ENCODE measurements at places on chromosomes 6 and 20.

DNA sequence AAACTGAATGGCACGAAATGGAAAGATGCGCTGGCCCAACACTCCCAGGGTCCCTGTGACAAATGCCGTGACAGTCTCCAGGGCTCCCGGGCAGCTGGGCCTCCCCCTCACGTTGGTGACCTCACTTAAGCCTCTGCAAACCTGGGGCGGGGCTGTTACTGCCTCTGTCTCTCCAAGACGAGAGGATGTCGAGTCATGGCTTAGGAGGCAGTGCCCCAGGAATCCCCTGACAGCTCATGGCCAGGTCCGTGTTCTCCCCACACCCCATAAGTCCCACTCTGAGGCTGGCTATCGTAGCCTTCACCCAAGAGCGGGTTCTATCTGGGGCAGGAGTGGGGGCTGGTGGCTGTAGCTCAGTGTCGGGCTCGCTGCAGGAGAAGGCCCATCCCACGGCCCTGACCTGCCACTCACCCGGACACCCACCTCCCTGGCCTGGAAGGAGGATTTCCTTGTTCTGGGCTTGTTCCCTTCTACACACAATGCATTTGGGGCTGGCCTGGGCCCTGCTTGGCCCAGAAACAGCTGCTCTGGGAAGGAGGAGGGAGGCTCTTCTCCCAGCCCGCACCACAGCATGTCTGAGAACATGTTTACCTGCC lies 5.6 kb upstream of the RPS21 start:
- DNase-seq: peak; percentile 42

DNA sequence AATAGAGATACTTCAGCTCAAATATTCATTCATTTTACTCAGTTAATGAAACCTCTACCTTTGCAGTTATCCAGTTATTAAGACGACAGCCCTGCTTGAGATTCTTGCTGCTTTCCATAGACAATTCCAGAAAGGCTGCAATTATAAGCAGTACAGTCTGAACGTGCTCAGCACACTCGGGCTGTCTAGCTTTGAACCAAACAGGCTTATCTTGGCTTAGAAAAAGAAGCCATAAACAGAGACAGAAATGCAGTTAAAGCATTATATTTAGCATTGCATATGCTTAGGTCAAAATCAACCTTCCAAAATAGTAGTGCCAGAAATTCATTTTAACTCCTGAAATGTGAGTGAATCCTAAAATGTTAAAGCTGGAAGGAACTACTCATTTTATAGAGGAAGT lies 204.1 kb upstream of the KCNQ5 start:
- DNase-seq: peak; percentile 34

- DNase-seq: no peak
These were observed 16.4 kb downstream of the GABRR1 start for GRCh38 chr6:89200706-89201215.

DNA sequence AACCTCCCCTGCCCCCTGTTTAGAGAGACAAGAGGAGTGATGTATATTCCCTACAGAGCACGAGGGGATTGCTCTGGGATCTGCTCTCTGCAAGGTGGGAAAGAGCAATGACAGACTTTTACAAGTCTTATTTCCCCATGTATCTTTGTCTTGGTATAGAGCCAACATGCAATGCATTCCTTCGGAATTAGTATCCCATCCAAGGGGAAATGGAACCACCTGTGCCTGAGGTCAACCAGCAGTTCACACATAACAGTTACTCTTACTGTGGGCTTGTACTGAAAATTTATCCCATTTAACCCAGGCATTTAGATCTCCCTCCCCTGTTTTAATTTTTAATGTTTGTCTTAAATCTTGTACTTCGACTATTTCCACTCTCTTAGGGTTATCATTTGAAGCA lies 250.4 kb downstream of the C6orf118 start:
- DNase-seq: no peak

DNA sequence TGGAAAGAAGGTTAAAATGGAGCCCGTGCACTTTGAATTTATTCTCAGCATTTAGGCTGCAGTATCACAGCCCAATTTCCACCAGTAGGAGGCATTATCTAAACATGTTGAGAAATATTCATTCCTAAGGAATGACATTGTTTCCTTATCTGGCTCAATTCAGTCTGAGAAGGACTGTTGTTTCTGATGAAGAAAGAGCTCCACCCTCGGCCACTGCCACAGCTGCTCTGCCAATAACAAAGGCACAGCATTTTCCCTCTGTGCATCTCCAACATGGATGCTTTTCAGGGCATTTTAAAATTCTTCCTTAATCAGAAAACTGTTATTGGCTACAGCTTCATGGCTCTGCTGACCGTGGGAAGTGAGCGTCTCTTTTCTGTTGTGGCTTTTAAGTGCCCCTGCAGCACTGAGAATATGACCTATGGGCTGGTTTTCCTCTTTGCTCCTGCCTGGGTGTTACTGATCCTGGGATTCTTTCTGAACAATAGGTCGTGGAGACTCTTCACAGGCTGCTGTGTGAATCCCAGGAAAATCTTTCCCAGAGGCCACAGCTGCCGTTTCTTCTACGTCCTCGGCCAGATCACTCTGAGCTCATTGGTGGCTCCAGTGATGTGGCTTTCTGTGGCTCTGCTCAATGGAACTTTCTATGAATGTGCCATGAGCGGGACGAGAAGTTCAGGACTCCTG lies at the start of gene CALHM5:
TSS of gene CALHM5 (plus strand) at position 216 of the 687 bp plus-strand sequence. CDS start at position 274, 58 bp downstream.
- peak; percentile 95 for DNase-seq

Data from adipocyte (in vitro differentiated cells).